Stimulated activated CD8-positive, alpha-beta memory T cell treated with anti-CD3 and anti-CD28 coated beads, Interleukin-4, amount 100 ng/mL, for 4 hours (primary cell): ENCODE measurements at places on chromosomes 6 and 20.

GRCh38 chr6:100573166-100573565 lies 108.4 kb upstream of the SIM1 start:
- DNase-seq = no peak

DNA sequence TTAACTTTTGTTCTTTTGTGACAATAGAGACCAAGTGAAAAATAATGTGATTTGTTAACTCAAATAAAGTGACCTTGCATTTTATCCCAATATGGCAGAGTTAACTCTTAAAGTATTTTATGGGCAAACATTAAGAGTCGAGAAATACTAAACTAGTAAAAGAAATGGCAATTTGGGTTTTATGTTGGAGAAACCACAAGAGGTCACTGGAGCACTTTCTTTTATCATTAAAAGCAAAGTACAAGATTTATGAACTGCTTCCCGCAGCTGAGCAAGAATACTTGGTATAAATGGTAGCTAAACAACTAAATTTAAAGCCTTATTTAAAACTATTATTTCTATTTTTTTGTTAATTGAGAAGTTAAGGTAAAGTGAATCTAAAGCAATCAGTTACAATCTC lies 33.5 kb upstream of the MCM9 start:
- DNase-seq = no peak

DNA sequence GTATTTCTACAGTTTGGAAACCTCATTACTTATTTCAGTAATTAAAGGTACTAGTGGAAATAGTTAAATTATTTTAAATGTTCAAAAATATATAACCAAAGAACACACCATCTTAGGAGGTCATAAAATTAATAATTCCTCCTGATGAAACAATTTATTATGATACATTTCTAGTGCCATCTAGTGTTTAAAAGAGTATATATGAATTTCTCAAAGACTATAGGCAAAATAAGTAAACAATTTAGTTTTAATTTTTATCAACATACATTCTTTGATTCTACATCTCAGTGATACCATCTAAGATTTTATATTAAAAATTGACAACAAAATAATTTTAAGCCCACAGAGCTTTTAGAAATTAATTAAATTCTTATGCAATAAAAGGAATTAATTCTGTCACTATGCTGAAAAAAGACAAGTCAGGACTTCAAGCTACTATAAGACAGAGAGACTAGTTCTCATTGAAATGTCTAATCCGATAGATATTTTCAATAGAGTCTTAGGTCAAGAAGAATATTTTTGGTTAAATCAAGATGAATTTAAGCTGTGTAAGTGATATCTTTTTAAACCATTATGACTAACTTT lies 107.8 kb upstream of the RNF217 start:
- no peak for DNase-seq

DNA sequence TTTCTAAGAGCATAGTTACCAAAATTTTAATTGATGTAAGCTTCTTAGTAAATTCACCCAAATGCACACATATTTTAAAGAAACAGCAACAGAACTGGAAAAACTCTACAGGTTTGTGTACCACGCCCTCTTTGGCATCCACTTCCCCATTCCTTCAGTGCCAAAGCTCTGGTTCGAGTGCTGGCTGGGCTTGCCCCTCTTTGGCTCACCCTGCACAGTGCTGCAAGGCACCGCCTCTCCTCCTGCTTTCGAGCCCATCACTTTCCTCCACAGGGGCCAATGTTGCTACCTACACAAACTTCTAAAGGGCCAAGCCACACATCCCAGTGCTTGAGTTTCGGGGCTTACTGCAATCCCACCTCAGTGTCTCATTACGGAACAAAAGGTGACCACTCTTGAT lies 9.6 kb downstream of the LRP11 start:
- DNase-seq = no peak

- no peak for DNase-seq
Measured at GRCh38 chr6:129238991-129239390, 356.1 kb downstream of the LAMA2 start.
